Ascending aorta (tissue), 2 donors: ENCODE measurements at places on chromosomes 1 and 21.

- no peak for DNase-seq
These were observed 11.1 kb upstream of the RAB42 start for GRCh38 chr1:28580722-28581530.

DNA sequence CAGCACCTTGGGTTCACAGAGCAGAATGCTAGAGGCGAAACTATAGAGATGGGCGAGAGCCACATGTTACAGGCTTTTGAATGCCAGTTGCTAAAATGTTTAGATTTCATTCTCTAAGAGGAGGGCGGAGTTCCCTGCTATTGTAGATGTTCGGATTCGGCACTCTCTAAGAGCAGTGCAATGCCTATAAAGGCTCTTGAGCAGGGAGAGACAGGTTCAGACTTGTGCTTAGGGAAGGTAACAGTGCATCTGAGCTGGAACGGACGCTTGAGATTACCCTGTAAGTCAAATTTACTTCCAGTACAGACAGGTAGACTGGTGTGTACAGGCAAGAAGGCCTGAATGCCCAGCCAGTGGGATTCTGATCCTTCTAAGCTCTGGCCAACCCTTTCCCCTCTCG lies 15.3 kb downstream of the LURAP1 start:
- DNase-seq: no peak

DNA sequence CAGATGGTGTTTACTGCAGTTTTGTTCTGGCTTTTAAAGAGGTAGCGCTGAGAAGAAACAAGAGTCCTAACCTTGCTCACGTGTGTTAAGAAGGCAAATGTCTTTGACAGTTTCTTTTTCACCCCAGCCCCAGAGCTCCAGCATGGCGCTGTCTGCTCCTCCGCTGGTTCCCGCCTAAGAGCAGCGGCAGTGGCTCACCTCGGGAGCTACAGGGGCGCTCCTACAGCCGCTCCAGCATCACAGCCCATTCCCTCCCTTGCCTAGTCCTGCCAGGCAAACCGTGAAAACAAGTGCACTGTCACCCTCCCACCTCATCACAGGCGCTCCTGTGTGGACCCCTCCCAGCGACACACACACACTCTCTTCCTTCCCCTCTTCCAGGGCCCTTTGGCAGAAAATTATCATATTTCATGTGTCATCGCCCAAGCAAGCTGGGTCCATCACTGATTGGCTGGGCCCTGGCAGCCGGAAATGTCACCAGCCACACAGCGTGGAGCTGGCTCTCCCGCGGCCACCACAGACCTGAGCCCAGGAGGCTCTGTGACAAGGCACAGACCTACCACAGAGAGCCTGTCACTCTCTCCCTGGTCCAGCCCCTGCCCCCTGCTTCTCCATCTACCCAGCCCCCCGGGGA lies 1.2 kb upstream of the HIVEP3 start:
- peak; percentile 69 for DNase-seq

- DNase-seq: no peak
These were observed 24.1 kb upstream of the TTC34 start for GRCh38 chr1:2825487-2826189.

DNA sequence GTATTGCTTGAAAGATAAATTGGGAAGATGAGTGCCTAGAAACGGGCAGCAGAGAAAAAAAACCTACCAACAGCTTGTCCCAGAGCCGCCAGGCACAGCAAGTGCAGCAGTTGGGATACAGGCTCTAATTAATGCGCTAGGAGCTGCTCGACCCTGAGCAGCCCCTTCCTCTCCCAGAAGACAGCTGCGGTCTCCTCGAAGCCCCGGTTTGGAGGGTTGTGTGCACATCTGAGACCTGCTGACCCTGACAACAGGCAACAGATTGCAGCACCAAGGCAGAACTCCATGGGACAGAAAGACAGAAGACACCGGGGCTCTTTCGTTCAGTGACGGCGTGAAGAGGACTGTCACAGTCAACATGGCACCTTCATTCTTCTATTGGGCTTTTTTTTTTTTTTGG lies 101.4 kb downstream of the TSEN15 start:
- no peak for DNase-seq

GRCh38 chr1:199292896-199293295 lies 654.1 kb downstream of the PTPRC start:
- DNase-seq: no peak

DNA sequence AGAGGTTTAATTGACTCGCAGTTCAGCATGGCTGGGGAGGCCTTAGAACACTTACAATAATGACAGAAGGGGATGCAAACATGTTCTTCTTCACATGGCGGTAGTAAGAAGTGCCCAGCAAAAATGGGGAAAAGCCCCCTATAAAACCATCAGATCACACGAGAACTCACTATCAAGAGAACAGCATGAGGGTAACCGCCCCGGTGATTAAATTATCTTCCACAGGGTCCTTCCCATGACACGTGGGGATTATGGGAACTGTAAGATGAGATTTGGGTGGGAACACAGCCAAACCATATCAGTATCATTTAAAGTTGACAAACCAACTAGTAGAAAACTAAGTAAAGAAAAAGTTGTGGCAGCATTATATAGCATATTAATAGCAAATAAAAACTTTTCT lies 71.3 kb upstream of the DNAJC6 start:
- no peak for DNase-seq

- DNase-seq: no peak
These were observed 50.5 kb upstream of the DMRTB1 start for GRCh38 chr1:53408755-53409129.

DNA sequence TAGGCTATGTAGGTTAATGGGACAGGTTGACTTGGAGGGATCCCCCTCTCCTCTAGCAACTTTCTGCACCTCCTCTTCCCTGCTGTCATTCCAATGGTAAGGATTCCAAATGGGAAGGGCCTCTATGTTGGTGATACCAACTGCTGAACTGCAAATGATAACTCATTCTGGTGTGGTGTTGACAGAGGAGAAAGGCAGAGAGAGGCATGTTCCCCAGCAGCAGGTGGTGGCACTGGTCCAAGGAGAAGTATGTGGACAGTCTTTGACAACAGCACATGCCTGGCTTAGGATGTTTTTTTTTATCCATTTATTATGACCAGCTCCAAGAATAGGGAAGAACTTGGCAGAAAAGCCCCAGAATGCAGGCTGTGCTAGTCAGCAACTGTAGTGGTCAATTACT lies 19.6 kb upstream of the SPAG17 start:
- DNase-seq: no peak

GRCh38 chr21:33844104-33844889 lies 71.3 kb downstream of the ATP5PO start:
- no peak for DNase-seq

DNA sequence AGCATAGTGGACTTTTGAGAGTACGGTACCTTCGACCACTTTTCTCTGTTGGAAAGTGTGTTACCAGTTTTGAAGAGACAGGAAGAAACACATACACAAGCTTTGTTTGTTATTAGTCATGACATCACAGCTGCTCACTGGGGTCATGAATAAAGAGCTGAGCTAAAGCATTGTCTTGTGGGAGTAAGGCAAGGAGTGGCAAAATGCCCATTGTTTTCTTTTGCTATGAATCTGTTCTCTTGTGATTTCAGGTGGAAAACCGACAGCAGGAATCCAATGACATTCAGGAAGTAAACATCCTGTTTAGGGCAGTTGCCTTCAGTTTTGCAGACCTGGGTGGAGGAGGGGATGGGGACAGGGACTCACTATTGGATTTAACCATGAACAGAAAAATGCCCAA lies 66.2 kb downstream of the RGL1 start:
- DNase-seq: no peak

GRCh38 chr1:18901147-18901951 lies 1.0 kb downstream of the ALDH4A1 start:
- no peak for DNase-seq

GRCh38 chr1:6221210-6221784 lies 14.5 kb downstream of the ICMT start:
- DNase-seq: no peak

DNA sequence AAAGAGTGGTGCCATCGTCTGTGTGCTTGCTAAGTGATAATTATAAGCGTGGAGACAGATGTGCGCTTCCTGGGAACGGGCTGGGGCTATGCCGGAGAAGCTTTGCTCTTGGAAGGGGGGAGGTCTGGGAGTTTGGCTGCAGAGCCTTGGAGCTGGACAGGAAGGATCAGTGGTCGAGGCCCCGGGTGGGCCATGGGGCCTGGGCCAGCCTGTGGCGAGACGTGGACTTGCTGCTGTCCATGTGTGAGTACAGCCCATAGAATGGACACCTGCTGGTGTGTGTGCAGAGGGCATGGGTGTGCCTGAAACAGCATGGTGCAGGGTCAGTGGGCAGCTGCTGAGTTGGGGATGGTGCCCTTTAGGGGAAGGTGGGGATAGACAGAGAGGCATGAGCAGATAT lies 121.3 kb downstream of the PCBP3 start:
- DNase-seq: no peak

- no peak for DNase-seq
These were observed 85.4 kb downstream of the SIK1 start for GRCh38 chr21:43341378-43342161.

DNA sequence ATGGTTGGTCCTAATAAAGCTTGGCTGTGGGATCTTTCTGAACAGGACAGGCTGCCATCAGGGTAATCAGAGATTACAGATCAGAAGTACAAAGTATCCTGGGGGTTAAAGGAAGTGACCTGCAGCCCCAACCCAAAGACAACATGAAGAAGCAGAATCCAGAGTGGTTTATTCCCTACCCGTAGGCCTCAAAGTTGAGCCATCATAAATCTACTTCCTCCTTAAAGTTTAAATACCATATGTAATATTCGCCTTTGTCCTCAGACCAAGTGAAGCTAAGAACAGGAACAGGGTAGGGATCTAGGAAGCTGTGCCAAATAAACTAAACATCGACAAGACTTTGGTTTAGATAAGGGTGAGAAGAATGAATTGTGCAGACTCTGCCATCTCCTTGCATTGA lies 15.9 kb upstream of the DHX9 start:
- no peak for DNase-seq

DNA sequence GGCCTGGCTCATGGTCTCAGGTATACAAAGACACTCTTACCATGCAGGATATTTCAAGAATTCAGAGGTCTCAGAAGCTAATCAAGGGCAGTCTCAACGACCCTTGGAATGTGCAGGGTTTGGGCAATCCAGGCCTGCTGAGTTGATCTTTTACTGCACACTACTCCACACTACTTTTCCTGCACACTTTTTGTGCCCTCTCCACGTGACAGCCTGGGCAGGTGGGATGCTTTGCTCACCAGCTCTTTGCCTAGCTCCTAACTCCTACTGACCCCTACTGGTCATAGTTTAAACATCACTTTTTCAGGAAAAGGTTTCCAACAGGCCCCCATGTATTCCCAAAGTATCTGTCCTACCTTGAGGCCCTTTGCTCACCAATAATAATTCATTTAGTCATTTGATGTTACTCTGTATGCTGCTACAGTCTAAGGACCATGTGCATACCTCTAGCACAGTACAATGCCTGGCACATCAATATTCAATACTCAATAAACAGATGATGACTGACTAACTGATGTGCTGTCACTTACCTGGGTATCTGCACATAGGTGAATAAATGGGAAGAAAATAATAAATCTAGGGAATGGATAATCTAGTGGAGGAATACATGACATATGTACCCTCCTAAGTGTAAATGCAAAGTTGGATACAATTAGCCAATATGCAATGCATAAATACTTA lies 9.6 kb downstream of the DUSP23 start:
- no peak for DNase-seq

DNA sequence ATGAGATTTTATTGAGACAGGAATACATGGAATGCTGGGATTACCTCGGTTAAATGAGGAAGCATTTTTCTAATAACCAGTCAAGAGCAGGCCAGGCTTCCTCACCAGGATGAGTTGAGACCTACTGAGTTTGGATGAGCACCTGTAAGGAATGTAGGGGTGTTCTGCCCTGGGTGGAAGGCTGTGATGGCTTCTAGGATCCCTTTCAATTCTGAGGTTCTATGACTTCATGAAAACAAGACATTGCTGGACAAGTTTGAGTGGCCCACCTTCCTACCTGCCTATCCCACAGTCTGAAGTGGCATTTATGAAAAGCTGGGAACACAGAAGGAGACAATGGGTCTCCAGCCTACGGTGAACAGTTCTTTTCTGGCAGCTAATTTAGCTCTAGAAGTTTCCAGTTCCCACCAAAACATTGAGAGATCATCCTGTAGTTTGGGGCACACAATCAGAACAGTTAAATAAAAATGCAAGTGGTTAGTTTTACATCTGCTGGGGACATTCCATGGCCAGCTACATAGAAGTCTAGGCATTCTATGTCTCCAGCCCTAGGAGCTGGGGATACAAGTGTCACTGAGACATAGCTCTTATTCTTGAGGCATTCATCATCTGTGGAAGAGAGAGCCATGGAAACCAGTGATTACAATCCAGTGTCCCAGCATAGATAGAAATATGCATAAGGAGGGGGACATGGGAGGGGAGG lies 51.3 kb upstream of the TSPAN2 start:
- DNase-seq: no peak

- DNase-seq: no peak
These were observed 78.7 kb downstream of the DHRS3 start for GRCh38 chr1:12539320-12539704.

- no peak for DNase-seq
These were observed 10.2 kb downstream of the DMRTB1 start for GRCh38 chr1:53469373-53469772.

GRCh38 chr1:61202854-61203598 lies 120.7 kb downstream of the NFIA start:
- DNase-seq: no peak

DNA sequence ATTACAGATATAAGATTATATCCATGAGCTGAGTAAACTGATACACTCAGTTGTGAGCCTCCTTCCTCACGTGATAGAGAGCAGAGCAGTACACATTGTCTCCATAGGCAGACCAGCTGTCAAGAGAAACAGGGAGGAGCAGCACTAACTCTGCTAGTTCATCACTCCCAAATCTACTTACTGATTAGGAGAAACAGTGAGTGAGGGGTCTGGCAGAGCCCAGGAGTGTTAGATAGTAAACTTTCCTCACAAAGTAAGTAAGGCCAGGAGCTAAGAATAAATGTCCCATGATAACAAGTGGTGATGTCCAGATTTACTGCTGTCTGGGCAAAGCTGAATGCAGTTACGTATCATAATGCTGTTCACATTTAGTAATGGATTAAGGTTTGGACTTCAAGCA lies 168.6 kb upstream of the KCNK2 start:
- no peak for DNase-seq

DNA sequence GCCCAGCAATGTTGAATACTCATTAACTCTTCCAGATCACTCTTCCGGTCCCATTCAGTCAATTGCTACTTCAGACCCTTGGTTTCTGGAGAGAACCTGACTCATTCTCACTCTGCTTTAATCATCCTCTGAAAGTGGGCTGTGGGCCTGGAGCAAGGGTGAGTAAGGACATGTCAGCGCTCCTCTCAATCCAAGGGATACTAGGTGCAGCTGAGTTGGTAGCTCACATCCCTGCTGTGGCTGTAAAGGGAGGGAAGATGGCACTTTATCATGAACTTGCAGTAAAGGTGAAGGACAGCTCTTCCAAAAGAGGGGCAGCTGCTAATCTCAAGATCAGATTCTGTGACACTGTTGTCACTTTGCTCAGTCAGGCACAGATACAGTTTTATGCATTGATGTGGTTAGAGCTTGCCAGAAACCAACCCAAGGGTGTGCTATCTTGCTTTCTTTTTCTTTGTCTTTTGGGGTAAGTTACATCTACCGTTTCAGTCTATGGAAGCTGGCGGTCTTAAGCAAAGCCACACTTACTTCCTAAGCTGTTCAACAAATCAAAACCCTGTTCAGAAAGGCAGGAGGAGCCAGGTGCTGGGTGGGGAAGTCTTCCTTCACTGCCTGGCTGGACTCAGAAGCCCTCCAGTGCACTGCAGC lies 26.5 kb upstream of the NTPCR start:
- DNase-seq: no peak
